ENCODE measurements at places on chromosomes 6 and 20. TPM values are rescaled to one million over a fixed set of nuclear protein-coding genes. Genes with fewer than 3 reads are reported as not detected.

The NR2E1 gene
- total RNA-seq: 1.2 TPM

The FBXL4 gene
- total RNA-seq: 13.6 TPM

The KCNQ2 gene
- total RNA-seq: 0.18 TPM

The GRM1 gene
- 0.23 TPM for total RNA-seq

The FABP7 gene
- total RNA-seq: 45.5 TPM
